ENCODE measurements at places on chromosomes 4 and X.

GRCh38 chrX:123361371-123361770 is 177.3 kb downstream of the GRIA3 start:
- DNase-seq, result no peak

- DNase-seq, result no peak
These were observed 50.8 kb downstream of the MAOA start for GRCh38 chrX:43706786-43707370.

- DNase-seq, result no peak
These were observed 2268.3 kb downstream of the ARAP2 start for GRCh38 chr4:33975995-33976394.

DNA sequence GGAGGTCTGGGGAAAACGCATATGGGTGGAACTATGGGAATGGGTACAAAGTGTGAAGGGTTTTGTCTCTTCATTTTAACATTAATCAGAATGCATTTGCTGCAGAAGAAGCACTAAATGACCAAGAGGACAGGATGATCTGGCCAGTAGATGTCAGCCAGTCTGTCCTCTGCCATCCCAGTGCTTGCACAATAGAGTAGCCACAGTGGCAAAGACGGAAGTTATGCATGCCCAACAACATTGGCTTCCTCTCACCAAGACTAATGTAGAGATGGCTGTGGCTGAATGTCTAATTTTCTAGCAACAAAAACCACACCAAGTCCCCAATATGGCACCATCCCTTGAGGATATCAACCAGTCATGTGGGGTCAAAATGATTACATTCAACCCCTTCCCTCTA is 45.0 kb upstream of the ARHGEF6 start:
- no peak for DNase-seq

Data from naive thymus-derived CD8-positive, alpha-beta T cell (primary cell).